CD4-positive, alpha-beta T cell treated with Interferon alpha-2 for 1 hour (primary cell): ENCODE measurements at places on chromosomes 4 and X.

DNA sequence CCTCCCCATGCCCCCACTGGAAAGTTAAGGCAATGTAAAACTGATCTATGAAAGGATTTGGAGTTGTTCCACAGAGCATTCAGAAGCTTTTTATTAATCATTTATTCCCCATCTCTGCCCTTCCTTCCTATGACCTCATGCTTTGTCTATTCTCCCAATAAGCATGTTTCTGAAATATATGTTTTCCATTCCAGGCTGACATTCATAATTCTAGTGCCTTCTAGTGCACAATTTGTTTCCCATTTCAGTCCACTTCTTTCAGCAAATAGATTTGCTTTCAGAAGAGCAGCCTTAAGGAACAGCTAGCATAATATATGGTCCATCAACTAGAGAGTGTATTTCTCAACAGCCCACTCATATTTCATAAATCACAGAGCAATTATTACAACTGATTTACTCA, 77.1 kb upstream of the ATXN3L start:
- DNase-seq = no peak

- no peak for DNase-seq
Observed at GRCh38 chr4:55132775-55133174, 7.4 kb upstream of the KDR start.

DNA sequence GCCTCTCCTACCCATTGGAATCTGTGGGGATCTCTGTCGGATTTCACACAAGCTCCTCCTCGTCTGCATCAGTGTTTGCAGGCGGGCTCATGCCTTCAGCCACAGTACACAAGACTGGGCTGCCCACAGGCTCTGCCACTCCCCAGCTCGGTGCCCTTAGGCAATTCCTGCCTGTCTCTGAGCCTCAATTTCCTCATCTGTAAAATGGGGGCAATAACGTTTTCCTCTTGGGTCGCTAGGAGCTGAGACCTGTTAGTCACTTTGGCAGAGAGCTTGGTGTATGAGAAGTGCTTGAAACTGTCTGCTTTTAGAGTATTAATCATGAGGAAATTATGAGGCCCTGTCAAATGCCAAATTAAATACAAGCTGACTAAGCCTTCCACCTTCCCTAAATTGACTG, 27.6 kb upstream of the MSX1 start:
- DNase-seq = no peak

DNA sequence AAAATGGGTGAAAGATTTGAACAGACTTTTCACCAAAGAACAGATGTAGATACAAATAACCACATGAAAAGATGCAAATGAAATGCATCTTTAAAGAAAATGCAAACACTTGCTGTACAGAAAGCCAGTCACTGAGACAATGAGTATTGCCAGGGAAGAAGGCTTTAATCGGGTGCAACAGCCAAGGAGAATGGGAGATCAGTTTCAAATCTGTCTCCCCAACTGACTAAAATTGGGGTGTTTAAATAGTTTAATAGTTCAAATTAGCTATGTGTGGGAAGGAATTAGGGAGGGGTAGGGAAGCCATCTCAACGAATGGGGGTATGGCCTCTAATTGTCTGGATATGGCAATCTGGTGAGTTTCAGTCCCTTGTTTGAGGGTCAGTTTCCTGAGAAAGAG, 295.4 kb downstream of the PTTG2 start:
- DNase-seq = no peak

GRCh38 chrX:37959212-37960021, 46.9 kb upstream of the SYTL5 start:
- DNase-seq = no peak

DNA sequence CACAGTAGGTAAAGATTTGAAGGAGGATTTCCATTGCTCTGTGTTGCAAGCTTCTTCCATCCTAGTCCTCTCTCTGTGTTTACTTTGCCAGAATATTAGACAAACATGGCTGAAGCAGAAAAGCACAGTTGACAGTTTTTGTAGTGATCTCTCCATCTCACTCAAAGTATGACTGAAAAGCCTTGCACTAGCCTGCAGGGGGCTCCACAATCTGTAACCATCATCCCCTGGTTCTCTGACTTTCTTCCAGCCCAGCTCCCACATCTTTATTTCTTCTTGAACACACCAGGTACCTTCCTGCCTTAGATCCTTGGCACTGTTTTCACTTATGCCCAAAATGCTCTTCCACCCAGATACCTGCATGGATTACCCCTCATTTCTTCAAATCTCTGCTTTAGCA, 34.1 kb upstream of the HHIP start:
- no peak for DNase-seq

- DNase-seq = no peak
Observed at GRCh38 chr4:164659765-164660164, 94.2 kb upstream of the SMIM31 start.

DNA sequence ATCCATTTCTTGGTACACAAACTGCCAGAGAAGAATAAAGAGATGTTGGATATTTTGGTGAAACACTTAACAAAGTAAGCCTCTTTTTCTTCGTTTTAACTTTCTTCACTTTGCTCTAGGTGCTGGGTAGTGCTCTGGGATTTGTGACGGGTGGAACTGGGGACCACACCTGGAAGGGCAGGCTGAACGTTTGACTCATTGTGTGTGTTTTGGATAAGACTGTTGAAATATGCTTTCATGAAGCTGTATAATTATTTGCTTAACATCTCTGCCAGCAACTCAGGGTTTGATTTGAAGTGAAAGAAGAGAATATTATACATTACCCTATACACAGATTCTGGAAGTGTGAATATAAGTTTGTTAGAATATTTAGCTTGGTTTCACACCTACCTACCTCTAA, 233.2 kb downstream of the ARHGAP10 start:
- no peak for DNase-seq

DNA sequence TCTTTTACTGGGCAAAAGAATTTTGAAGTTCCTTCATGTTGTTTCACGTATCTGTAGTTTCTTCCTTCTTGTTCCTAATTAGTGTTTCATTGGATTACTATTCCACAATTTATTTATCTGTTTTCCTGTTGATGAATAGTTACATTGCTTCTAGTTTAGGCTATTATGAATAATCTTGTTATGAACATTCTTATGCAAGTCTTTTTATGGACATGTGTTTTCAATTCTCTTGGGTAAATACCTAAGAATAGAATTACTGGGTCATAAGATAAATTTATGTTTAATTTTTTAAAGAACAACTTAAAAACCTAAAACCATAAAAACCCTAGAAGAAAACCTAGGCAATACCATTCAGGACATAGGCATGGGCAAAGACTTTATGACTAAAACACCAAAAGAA, 70.9 kb upstream of the RXFP1 start:
- DNase-seq = no peak

GRCh38 chr4:48756689-48757220, 23.3 kb downstream of the FRYL start:
- no peak for DNase-seq

DNA sequence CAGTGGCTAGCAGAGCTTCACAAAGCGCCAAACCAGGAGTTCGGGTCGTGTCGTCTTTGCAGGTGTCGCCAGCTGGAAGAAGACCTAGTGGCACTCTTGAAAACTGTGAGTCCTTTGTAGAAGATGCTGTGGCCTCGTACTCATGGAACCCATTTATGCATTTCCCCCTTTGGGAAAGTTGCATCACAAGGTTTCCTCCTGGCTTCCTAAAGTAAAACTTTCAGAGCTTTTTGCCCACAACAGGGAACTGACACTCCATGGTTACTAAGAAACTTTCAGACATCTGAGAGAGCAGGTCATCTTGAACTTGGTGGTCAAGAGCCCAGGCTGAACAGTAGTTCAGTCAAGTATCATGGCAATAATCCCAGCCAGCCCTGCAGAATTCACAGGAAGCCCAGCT, 15.9 kb upstream of the NOCT start:
- DNase-seq = no peak
